NK-92 treated with Interleukin-12 subunit alpha and Interleukin-12 subunit beta, amount 100 ng/mL, for 24 hours (cell line): ENCODE measurements at places on chromosomes 3 and 15.

GRCh38 chr15:71180986-71181853 lies 65.9 kb downstream of the THSD4 start:
- no peak for DNase-seq

GRCh38 chr3:66493458-66494099 lies 7.2 kb downstream of the LRIG1 start:
- no peak for DNase-seq

DNA sequence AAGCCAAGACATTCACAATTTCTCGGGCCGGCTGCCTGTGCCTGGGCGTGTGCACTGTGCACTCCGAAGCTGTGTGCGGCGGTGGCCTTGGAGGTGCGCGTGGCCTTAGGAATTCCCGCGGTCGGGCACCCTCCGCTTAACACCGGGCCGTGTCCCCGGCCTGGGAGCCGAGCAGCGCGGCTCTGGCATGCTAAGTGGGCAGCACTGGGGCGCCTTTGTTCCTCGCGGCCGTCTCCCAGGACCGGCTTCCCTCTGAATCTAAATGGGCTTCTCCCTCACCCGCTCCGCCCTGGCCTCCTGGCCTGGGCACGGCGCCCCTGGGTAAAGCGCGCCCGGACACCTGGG lies 498 bp upstream of the ARNT2 start:
- DNase-seq, result no peak

GRCh38 chr3:195544230-195544536 lies 1.1 kb upstream of the PPP1R2 start:
- DNase-seq, result no peak

DNA sequence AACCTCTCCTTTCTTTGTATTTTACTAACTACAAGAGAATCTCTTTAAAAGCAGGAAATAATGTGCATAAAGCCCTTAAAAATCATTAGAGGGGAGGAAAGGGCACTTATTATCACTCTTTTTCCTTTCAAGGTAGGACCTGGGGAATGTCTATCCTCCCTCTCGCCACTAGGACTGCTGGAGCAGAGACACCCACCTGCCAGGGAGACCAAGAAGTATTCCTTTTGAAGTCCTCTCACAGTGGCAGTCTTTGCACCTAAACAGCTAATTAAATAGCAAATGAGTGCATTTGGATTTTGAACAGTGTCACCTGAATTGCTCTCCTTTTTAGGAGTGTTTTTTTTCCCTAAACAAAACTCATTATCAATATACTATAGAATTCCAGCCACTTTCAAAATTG lies 874.1 kb downstream of the ZPLD1 start:
- DNase-seq, result no peak

- no peak for DNase-seq
These were observed 71.6 kb upstream of the RPL35A start for GRCh38 chr3:197878427-197878826.

GRCh38 chr3:12759693-12760565 lies 870 bp upstream of the TMEM40 start:
- no peak for DNase-seq

DNA sequence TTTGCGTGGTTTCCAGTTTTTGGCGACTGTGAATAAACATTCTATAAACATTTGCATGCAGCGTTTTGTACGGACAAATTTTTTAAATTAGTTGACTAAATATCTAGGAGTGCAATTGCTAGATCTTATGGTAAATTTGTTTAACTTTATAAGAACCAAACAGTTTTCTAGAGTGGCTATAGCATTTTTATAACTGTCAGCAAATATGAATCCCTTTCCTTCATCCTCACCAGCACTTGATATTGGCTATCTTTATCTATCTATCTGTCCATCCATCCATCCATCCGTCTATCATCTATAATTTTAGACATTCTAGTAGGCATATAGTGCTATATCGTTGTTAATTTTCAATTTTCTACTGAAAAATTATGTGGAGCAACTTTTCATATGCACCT lies 158.4 kb upstream of the CHRNA7 start:
- DNase-seq, result no peak

GRCh38 chr15:31149987-31150386 lies 48.5 kb upstream of the TRPM1 start:
- DNase-seq, result no peak

DNA sequence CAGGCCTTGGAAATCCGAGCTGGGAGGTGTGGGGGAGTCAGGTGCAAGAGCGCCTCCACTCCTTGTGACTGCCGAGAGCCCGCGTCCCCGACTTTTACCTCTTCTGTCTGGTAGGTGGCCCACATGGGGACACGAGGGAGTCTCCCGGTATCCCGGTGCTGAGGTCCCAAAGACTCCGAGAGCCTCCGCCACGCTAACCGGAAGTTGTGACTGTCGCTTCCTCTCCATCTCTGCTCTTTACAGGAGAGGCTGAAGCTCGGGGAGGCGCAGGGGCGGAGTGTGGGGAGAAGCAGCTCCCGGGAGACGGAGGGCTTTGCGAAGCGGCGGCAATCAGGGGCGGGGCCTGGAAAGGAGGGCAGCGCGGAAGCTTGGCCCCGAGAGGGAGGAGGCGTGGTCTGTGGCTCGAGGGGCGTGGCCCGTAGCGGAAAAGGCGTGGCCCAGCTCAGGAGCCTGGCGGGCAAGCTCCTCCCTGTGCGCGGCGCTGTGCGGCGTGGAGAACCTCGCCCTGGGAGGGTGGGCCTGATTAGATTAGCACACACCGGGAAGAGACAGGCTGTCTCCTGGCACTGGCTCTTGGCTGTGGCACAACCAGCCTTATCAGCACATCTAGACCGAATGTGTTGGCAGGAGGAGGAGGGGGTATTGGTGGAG lies 143.9 kb downstream of the GABRB3 start:
- no peak for DNase-seq

DNA sequence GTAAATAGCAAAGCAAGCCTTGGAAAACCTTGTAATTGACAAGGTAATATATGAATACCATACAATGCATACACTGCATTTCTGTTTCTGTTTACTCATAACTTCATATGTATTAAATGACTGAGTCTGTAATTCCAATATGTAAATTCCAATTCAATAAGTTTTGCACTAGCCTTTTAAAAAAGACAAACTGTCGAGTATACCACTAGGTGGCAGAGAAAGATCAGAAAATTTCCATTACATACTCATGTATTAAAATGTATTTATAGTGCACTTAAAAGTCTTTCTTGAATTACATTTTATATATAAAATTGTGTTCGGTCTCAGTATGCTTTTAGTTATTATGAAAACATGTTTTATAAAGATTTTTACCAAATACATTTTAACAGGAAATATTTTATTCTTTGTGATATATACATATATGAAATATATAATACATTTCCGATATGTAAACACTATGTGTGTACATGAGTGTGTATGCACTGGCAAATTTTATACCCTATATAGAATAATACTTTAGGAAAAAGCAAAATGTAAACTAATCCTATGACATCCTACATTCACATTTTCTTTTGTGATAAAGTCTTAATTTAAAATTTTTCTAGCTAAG lies 216.8 kb downstream of the VGLL3 start:
- no peak for DNase-seq

- DNase-seq, result no peak
These were observed 89.2 kb downstream of the RBPMS2 start for GRCh38 chr15:64686130-64686735.

DNA sequence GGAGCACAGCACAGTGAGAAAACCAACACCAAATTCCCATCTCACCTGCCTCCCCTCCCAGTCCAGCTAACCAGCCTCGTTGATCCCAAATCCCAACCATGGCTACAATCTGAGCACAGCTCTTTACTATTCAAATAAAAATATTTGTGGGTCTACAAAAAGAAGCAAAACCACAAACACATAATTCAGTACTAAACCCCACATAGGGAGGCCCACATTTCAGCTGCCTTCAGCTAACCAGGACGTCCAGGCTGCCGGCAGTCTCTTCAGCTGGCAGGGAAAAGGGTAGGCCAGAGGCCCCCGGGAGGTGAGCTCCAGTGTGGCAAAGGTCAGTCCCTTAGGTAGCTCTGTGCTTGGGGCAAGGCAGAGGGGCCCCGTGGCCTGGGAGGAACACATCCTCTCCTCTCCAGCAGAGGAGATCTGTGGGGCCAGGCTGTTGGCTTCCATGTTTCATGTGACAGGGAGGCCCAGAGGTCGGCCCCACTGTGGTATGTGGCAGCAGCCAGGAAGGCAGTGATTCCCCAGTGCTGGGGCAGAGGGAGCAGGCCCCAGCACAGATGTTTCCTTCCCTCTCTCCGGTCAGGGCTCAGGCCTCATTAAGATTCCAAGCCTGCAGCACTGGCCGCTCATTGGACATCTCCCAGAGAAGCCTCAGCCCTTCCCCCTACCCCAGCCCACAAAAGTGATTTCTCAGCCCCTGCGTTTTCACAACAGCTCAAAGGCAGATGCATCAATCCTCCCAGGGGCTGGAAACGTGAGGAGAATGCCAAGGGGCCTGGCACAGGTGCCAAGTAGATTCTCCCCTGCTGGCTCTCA lies 381.4 kb downstream of the NTRK3 start:
- no peak for DNase-seq

GRCh38 chr15:101489599-101490407 lies at the start of gene PCSK6:
Gene PCSK6, minus strand, starts transcription at chr15:101489707. Its CDS starts 37 bp downstream, at chr15:101489670.
- no peak for DNase-seq

DNA sequence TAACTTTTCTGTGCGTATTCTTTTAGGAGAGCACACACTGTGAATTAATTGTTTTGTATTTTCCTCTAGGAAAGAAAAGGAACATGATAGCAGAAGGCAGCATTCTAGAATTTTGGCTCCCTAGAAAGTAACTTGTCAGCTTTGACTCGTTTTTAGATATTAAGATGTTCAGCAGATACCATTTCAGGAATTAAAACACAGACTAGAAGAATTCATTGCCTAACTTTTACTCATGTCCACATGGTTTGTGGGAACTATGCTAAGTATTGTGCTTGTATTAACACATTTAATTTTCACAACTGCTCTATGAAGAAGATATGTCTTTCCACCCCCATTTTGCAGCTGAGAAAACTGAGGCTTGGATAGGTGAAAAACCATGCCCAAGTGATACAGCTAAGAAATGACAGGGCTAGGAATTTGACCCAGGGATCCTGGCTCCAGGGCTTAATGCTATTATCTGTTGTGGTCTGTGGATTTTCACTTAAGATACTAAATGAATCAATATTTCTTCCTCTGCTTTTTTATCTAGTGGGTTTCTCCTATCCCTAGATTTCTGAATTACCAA lies 128.8 kb downstream of the MITF start:
- DNase-seq, result no peak

- no peak for DNase-seq
These were observed 3.7 kb downstream of the DUOX1 start for GRCh38 chr15:45133561-45133920.

DNA sequence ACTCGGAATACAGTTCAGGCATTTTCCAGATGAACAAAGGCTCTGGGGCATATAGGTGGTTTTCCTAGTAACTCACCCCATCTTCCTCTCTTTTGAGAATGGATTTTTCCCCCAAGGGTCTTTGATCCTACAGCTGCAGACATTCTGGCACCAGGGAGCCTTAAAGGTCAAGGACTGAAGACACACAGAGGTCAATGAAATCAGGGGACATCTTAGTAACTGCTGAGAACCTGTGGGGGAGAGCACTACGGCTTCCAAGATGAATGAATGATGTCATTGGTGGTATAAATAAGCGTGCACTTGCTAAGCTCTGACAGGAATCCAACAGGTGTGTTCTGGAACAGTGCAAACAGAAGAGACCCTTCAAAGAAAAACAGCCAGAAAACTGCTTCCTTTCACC lies 36.3 kb downstream of the TMEM212 start:
- no peak for DNase-seq

GRCh38 chr15:29410338-29410737 lies 140.7 kb upstream of the NSMCE3 start:
- no peak for DNase-seq

DNA sequence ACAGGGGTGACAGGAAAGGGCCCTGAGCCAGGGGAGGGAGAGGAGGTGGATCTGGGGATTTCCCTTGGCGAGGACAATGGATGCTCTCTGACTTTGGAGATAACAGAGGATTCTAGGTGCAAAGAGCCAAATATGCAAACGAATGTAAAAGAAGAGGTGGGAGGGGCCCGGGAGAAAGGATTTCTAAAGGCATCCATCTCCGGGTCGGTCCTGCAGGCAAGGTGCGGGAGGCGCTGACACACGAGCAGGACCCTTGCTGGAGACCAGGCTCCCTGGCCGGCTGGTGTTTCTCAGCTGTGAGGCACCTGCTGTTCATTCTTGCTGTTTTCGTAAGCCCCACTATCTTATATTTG lies 115.2 kb upstream of the TLE3 start:
- no peak for DNase-seq

DNA sequence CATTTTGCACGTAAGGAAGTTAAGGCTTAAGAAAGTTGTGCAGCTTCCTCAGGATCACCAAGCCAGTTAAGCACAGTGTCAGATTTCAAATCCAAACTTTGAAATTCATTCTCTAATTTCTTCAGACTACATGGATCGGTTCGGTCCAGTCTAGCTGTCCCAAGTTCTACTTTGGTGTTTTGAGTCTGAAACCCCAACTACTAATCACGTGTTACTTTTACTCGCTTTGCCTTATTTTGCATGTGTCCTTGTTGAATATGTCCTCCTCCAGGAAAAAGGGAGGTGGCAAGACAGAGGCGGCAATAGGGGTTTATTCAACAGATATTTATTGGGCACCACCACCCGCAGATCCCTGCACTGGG lies 522 bp upstream of the GXYLT2 start:
- DNase-seq, result no peak

- DNase-seq, result no peak
These were observed 640.6 kb upstream of the DPPA4 start for GRCh38 chr3:109977897-109978296.

DNA sequence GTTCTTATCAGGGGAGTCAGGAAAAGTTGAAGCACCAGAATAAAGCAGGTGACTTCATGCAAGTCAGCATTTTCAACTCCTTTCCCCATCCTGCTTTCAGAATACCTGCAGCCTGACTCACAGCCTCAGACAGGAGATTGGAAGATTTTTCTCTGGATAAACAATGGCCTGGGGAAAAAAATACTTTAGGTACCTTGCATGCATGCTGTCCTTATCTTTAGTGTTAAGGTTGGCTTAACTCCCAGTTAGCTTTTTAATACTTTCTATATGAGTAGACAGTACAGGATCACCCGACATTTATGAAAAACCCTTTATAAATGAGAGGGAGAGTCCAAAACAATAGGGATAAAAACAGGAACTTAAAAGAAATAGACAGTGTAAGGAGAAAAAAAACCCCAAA lies 53.6 kb downstream of the PAK2 start:
- DNase-seq, result no peak

DNA sequence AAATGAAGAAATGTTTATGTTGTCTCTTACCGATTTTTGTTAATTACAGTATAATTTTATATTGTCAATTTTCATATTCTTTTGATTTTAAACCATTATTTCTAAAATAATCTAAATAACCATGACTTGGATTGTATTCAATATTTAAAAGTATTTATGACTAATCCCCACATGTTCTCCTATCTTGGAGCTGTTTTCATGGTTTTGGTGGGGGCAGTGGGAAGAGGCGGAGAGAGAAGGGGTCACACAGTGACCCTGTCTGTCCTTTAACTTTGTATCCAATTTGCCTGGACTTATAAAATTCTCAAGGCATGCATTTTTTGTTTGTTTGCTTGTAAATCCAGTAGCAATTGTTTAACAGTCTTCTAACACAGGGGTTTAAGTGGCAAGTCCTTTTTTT lies 407.4 kb downstream of the NTRK3 start:
- no peak for DNase-seq

GRCh38 chr3:89572261-89572660 lies 464.8 kb downstream of the EPHA3 start:
- no peak for DNase-seq

GRCh38 chr3:39707314-39707909 lies 102.0 kb upstream of the MYRIP start:
- no peak for DNase-seq

GRCh38 chr3:162699291-162699690 lies 1202.7 kb downstream of the OTOL1 start:
- DNase-seq, result no peak

GRCh38 chr15:80789796-80790195 lies 10.6 kb downstream of the CEMIP start:
- peak; percentile 31 for DNase-seq
